Stimulated activated CD8-positive, alpha-beta memory T cell treated with anti-CD3 and anti-CD28 coated beads, Interleukin-2, amount 100 ng/mL, for 48 hours (primary cell): ENCODE measurements at places on chromosomes 1 and 21.

GRCh38 chr1:1137256-1138045 lies 21.6 kb upstream of the C1orf159 start:
- DNase-seq, result peak; percentile 73

GRCh38 chr1:30404341-30404740 lies 319.0 kb downstream of the MATN1 start:
- DNase-seq, result no peak

DNA sequence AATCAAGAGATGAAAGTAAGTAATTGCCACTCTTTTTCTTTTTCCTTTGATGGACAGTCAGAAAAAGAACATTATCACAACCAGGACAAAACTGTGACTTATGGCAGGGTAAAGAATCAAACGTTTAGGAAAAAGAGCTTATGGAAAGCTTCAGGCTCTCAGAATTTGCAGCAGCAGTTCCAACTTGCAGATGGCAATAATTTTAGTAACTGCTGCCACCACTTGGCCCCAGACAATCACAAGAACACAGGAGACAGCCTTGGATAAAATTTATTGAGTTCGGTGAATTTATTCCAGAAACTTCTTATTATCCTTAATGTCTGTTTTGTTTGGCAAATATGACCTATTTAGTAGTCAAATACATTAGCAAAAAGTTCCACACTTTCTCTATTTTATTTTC lies 804.4 kb downstream of the BRINP3 start:
- no peak for DNase-seq

GRCh38 chr1:17293681-17294425 lies 14.1 kb upstream of the PADI4 start:
- no peak for DNase-seq
